ENCODE measurements at places on chromosomes 2 and 18.

DNA sequence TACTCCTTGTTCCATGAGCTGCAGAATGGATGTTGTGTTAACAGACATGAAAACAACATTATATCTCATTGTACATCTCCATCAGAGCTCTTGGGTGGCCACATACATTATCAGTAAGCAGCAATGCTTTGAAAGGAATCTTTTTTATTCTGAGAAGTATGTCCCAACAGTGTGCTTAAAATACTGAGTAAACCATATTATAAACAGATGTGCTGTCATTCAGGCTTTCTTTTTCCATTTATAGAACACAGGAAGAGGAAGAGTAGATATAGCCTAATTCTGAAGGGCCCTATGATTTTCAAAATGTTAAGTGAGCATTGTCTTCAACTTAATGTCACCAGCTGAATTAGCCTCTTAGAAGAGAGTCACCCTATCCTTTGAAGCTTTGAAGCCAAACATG is 44.3 kb upstream of the CABYR start:
- no peak for DNase-seq

DNA sequence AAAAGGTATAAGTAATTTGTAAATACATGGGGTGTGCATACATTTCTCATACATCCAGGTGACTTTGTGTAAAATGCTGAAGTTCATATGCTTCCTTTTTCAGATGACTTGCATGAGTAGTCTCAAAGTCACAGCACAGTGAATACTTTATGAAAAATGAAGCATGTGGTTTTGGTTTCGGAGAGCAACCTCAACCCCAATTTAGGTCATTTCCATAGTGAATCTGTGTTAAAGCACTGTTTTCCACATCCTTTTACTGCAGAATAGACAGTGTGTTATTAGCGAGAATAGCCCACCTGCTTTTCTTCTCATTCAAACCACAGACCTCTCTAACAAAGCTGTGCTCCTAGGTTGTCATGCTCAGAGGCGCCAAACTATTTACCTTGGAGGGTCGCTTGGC is 204.4 kb upstream of the RASGRP3 start:
- no peak for DNase-seq

DNA sequence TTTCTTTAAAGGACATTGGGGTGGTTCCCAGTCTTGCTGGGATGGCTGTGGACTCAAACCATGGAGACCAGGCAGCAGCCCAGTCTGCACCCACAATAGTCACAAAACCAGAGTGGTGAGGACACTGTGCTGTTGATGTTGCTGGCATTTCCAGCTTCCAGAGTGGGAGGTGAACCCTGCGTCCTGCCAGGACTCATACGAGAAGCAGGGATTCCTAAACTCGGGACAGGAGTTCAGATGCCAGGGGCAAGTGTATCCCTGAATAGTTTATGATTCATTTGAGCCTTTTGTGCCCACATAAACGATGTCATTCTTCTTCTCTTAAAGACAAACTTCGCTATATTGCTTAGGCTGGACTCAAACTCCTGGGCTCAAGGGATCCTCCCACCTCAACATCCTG is 62.8 kb downstream of the TCF7L1 start:
- DNase-seq = no peak

GRCh38 chr2:115160531-115161080 is 718.2 kb downstream of the DPP10 start:
- DNase-seq = no peak

DNA sequence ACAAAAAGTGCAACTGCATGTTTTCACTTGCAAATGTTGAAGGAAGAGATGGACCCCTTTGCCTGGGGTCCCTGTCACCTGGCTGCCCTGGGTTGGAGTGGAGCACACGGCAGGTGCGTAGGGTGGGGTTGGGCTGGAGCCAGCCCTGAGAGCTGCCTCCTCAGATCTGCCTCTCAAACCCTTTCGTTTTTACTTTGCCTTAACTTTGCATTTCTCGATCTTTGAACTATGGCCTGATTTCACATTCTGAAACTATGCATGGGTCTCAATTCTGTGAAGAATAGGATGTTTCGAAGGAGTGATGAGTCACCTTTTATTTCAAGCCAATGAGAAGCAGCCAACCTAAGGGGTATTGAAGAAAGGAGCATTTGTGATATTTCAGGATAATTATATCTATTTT is 132.8 kb downstream of the ACOXL start:
- DNase-seq = no peak

DNA sequence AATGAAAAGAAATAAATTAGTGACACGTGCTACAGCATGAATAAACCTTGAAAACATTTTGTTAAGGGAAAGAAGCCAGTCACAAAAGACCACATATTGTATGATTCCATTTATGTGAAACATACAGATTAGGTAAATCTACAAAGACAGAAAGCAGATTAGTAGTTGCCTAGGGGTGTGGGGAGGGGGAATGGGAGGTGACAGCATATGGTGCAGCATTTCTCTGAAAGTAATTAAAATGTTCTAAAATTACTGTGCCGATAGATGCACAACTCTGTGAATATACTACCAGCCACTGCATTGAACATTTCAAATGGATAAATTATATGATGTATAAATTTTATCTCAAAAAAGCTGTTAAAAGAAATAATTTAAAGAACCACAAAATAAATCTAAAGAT is 161.0 kb downstream of the TRIB2 start:
- peak; percentile 26 for DNase-seq

DNA sequence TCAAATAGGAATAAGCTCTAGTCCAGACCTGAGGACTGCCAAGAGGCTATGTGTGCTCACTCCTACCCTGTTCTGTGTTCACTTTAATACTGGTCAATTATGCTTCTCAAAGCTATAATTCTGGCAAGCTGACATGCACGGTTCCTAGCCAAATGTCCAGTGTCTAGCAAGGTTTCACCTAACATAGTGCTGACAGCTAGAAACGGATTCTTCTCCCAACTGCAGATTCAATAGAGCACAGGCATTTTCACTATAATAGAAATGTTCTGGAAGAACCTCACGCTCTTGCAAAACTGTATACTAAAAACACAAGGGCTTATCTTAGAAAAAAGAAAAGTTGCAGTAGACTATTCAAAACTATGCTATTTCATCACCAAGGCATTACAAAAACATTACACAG is 45.1 kb downstream of the HDAC4 start:
- DNase-seq = no peak

DNA sequence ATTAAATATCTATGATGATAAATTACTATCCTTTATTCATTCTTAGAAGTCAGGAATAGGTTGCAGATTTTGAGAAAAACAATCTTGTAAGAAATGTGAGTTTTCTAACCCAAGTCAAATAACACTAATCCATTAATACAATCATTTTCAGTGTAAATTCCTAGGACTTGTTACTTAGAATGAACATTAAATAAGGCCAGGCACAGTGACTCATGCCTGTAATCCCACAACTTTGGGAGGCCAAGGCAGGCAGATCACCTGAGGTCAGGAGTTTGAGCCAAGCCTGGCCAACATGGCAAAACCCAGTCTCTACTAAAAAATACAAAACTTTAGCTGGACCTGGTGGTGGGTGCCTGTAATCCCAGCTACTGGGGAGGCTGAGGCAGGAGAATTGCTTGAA is 45.8 kb upstream of the CDKL4 start:
- DNase-seq = no peak

- DNase-seq = no peak
Observed at GRCh38 chr2:136497709-136498108, 267.6 kb upstream of the THSD7B start.

- DNase-seq = no peak
Observed at GRCh38 chr2:129248198-129248597, 731.3 kb upstream of the RAB6C start.

GRCh38 chr18:8529609-8530008 is 79.6 kb upstream of the RAB12 start:
- no peak for DNase-seq
